ENCODE measurements at places on chromosomes 2 and 18. TPM values are rescaled to one million over a fixed set of nuclear protein-coding genes. Genes with fewer than 3 reads are reported as not detected.

DNA sequence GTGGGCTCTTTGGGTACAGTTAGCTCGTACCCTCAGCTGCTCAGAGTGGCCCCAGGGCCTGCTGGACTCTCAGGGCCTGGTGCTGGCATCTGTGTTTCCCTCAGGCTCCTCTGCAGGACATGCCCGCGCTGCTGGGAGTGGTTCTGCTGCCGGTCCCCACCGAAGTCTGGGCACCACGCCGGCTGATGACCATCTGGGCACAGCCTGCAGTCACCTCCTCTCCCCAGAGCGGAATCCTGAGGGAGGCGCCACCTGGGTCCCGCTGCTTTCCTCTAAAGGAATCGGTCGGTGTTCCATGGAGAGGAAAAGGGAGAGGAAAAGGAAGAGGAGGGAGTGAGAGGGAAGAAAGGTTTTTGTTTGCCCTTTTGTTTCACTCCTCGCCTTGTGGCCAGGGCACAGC is 43.6 kb downstream of the MC2R start:
- H3K27me3 ChIP-seq, result peaks cover 53% of the 10 kb centered on the region
- H3K36me3 ChIP-seq, result no peaks in the 10 kb centered on the region
- no peak for DNase-seq
- H3K4me3 ChIP-seq, result no peak overlapping the region
- no peaks in the 10 kb centered on the region for H3K4me1 ChIP-seq

DNA sequence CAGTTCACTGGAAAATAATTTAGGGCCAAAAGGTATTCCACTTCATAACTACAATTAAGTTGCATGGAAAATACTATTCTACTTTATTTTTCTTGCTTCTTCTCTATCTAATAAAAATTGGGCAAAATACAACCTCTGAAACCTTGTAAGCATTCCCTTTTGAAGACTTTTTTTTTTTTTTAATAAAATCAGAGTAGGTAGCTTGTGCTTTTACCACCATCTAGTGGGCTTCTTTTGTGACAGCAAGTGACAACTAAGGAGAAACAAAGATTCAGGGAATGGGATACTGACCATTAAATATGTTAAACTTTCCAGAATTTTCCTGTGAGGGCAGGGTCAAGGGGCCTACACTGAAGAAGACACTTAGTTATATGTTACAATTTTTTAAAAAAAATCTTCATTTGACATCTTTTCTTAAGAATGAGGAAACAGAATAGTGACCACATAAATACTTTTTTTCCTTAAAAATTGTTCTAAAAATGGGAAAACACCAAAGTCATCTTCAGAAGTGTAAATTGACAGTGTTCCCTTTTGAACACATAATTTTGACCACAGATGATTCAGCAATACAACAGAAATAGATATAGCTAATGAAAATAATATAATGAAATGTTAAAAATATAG is 1183.2 kb upstream of the ACVR2A start:
- no peak overlapping the region for H3K27ac ChIP-seq
- H3K27me3 ChIP-seq, result no peaks in the 10 kb centered on the region

Gene LRRC30
- not detected for total RNA-seq

Gene RPRD1A
- total RNA-seq, result 26.2 TPM
